ENCODE measurements at places on chromosomes 2 and 18.

DNA sequence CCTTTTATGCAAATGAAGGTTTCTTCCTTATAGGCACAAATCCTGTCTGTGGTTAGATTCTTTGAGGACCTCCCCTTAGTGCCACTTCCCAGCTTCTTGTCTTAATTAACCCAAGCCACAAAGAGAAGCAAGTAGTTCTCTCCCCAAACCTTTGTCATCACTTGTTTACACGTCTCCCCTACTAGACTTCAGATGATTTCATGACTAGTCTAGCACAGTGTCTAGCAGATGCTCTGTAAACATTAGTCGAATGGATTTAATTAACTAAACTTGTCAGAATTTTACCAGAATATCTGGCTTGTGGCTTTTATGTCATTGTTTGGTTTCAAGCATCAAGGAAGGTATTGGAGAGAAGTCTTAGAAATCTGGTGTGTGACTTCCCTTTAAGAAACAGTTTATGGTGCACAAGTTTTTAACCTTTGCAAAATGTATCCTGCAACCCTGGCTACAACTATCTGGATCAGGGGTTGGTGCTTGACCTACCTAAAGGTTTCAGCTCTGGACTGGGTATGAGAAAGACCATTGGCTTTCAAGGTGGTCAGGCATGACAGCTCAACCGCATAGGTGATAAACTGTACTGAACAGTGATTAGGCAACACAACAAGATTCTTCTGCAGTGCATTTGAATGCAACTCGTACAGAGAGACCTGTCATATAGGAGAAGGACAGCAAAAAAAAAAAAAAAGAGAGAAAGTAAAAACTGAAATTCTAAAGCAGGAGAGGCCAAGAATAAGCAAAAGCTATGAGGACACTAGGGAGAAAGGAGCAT, 93.2 kb upstream of the CCDC150 start:
- DNase-seq, result no peak

- no peak for DNase-seq
These were observed 91.9 kb downstream of the ARL4C start for GRCh38 chr2:234404957-234405356.

DNA sequence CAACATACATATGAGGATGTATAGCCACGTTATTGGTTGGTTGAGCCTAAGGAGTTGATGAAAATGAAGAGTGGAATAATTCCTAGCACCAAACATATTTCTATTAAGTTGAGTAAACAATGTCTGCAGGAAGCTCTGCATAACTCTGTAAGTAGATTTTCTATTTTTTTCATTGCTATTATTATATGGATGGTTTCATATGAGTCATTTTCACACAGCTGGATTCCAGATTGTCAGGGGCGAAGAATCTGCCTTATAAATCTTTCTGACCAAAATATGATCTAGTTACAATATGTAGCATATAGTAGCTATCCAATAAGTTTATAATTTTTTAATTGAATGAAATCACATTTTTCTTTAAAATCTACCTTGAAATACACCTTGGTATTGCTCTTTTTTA, 468.0 kb upstream of the PKDCC start:
- no peak for DNase-seq

DNA sequence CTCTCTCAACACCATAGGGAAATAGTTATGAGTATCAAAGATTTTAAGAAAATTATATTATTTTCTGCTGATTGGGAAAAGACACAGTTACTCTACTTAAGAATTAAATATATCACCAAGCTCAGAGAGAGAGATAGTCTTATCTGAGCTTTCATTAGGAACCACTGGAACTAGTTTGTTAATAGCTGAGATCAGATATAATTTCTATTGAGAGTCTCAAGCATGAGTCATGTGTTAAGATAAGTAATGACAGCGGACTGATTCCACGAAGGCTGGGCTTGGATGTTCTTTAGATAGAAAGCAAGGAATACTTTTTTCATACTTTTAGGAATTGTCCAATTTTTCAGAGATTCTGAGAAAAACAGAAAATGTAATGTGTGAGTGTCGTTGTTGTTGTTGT, 44.4 kb upstream of the RBM44 start:
- DNase-seq, result no peak

DNA sequence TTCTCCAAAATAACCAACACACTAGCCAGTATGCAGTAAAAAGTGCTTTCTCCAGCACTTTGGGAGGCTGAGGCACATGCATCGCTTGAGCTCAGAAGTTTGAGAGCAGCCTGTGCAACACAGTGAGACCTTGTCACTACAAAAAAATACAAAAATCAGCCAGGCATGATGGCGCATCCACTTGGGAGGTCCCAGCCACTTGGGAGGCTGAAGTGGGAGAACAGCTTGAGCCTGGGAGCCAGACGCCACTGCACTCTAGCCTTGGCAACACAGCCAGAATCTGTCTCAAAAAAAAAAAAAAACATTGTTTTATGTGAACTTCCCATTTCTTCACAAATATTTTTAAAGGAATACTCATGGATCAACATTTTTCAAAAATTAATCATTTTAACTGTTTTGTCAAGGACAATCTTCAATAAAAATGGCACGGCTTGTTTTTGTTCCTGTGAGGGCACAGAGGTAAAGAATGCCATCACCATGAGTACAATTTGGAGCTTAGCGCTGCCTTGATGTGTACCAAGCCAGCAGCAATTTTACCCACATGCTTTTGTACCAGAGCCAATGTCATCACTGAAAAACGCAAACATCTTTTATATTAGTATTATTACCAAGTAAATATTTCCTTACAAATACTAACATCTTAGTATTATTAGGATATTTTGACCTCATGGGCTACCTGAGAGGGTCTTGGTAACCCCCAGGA, 26.7 kb downstream of the RAB1A start:
- no peak for DNase-seq

- DNase-seq, result no peak
These were observed 724.1 kb downstream of the GALR1 start for GRCh38 chr18:77973745-77974144.

GRCh38 chr2:201806442-201807170, at the start of gene CDK15:
TSS of gene CDK15 (plus strand) at chr2:201806537. CDS start at chr2:201806665, 128 bp downstream.
- no peak for DNase-seq

DNA sequence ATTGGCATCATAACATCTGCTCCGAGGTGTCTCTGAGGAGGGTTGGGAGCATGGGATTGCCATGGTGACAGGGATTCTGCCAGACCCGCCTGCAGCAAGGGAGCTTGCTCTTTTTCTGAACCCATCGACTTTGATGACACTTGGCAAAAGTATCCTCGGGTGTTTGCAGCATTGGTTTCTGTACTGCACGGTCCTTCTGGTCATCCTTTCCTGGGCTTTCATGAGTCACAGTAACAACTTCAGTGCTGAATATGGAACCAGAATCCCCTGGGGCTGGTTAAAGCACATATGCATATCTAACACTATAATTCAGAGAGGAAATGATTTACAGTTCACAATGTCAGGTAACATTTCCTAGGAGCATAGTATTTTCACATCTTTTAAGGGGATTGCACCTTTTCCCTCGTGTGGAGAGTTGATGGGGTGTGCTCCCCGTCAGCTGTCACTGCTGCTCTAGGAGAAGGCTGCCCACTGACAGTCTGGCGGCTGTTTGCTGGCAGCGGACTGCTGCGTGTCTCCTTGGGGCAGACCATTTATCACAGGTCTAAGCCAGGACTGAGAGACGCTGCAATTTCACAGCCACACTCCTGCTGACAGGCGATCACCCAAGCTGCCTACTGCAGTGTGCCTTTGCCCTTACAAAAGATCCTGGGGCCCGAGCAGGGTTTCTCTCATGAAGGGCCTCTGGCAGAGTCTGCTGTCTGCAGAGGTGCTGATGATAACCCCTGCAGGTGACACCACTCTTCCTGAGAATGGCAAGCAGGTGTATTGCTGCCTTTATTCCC, 425.3 kb downstream of the THSD7B start:
- no peak for DNase-seq
